HAP-1 (cell line): ENCODE measurements at places on chromosomes 1 and 21.

GRCh38 chr1:118948846-118949245 lies 39.3 kb downstream of the TBX15 start:
- DNase-seq = no peak

DNA sequence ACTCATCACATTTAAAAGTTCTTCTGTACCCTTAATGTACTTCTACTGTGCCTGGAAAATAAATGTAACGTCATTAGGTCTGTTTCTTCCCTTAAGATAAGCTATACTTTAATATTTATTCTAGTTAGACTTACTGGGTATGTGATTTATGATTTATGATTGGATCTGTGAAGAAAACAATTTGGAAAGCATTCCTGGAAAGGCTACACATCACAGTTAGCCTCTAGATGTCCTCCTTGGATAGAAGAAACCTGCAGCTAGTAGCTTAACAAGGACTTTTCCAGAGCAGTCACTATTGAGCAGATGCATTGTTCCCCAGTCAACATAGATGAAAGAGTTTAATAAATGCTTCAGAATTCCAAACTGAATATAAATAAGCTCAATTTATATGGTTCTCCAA lies 22.2 kb upstream of the ABL2 start:
- peak; percentile 42 for DNase-seq

DNA sequence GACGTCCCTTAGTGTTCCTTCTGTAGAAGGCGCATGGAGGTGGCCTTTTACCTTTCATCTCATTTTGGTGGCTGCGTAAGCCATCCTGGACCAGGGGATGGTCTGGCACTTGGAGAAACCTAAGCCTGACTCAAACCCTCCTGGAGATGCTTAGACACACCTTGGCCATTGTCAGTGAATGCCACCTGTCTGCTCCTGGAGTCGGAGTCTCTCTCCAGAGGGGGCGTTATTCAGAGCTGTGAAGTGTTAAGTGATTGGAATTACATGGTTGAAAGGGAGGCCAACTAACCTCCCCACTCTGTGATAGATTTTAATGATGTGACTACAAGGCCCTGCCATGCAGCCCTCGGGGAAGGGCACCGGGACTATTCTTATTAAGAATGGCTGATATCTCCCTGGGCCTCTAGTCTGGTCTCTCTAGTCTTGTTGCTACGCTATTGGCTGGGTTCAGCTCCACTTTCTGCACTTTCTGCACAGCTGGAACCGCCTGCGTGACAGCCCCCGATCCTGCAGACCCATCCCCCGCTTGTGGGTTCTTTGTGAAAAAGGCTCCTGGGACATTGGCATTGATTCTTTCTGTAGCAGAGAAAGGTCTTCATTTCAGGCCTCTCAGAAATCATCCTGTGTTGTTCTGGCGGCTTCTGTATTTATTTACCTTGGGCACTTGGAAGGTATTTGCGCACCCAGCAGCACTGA lies 4.2 kb downstream of the RASSF5 start:
- DNase-seq = no peak

DNA sequence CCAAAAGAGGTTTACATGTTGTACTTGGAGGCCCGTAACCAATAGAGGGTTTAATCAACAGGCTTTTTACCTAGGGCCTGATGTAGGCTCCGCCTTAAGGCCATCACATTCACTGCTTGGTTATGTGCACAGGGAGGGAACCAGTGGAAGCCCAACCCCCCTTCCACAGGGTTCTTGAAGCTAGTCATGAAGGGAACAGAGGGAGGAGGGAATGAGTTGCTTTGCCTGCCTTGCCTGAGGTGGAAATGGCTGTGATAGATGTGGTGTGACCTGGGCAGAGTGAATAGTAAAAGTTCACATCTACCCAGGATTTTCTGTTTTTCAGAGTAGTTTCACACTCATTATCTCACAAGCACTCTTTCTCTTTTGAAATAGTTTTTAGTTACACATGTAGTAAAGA lies 215.1 kb downstream of the ST6GALNAC3 start:
- DNase-seq = no peak

DNA sequence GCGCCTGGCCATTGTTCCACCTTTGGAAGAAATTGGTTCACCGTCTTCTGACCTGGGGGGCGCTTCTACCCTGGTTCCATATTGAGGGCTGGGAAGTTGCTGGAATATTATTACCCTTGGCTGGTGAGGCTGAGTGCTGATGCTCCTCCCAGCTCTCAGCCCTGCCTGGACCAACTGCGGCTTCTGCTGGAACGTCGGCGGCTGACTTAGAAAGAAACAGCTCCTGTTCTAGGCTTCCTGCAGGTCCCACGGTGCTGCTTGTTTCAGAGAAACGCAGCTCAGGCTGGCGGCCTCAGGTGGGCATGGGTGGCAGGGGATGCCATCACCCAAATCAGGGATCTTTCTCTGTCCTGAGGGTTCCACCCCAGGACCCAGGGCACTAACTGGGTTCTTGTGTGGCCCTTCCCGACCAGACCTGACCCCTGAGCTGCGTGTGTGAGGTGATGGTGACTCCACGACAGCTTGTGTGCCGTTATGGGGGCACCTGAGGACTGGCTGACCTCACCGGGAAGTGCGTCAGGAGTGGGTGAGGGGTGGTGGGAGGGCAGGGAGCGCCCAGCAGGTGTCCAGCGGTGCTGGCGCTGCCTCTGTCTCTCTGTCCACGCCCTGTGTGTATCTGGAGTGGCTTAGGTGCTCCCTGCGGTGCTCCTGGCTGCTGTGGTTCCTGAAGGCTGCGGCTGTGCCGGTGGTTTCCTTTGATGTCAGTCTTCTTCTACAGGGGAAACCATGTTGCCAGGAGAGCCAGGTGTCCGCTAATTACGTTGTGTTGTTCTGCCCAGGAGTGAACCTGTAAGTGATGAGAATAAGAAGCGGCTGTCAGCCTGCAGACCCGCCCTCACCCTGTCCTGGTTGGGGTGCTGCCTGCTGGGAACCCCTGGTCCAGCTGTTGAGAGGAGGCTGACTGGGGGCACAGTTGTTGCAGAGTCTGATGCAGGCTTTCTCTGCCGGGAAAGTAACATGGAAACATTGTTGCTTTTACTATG lies 8.9 kb downstream of the SKI start:
- no peak for DNase-seq
